ENCODE measurements at places on chromosomes 2 and 18. TPM values are rescaled to one million over a fixed set of nuclear protein-coding genes. Genes with fewer than 3 reads are reported as not detected.

The CTDSP1 gene
- 124 TPM for total RNA-seq

The MARCHF4 gene
- total RNA-seq = 0.13 TPM

DNA sequence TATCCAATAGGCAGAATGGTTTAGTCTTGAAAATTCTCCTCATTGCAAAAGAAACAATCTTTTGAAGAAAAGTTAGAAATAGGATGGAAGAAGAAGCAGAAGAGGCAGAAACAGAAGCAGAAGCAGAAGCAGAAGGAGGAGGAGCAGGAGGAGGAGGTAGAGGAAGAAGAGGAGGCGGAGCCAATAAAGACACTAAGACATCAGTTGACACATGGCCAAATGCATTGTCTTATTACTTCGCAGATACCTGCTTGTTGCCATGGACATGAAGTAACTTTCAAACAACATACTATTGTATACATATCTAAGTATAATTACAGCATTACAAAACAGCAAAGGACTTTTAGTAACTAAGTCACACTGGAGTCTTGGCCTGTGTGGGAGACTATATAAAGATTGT, 606.3 kb downstream of the METTL4 start:
- no peaks in the 10 kb centered on the region for H3K36me3 ChIP-seq
- DNase-seq = no peak
- peaks cover 8% of the 10 kb centered on the region for H3K4me1 ChIP-seq
- no peak overlapping the region for H3K4me3 ChIP-seq

DNA sequence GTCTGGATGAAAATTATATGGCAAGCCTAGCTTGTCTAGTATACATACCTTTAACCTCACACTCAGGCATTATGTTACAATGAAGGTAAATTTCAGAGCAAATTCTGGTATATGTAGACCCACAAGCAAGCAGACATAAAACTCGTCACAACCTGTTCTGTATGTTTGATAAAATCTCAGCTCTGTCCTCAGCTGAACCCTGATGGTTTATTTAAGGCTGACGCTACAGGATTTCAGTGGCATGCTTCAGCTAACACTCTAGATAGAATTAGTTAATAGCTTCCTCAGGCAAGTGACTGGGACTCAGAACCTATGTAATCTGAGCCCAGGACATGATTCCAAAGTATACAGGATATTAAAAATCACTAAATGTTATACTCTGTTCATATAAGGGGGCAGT, 68.2 kb upstream of the MC2R start:
- H3K27me3 ChIP-seq = no peaks in the 10 kb centered on the region
- no peak overlapping the region for H3K4me3 ChIP-seq
- H3K4me1 ChIP-seq = no peaks in the 10 kb centered on the region
- H3K36me3 ChIP-seq = no peaks in the 10 kb centered on the region

DNA sequence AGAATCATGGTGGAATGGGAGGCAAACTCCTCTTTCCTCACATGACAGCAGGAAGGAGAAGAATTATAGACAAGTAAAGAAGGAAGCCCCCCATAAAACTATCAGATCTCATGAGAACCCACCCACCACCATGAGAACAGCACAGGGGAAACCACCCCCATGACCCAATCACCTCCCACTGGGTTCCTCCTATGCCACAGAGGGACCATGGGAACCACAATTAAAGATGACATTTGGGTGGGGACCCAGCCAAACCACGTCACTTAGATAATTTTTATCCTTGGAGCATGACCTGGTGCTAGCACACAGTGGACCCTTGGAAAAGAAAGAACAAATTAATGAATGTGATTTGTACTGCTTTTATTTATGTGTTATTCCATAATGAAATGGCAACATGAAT, 188.6 kb upstream of the NCKAP5 start:
- no peaks in the 10 kb centered on the region for H3K27me3 ChIP-seq
- H3K4me3 ChIP-seq = no peak overlapping the region
- H3K4me1 ChIP-seq = no peaks in the 10 kb centered on the region
- H3K36me3 ChIP-seq = no peaks in the 10 kb centered on the region
- DNase-seq = no peak

DNA sequence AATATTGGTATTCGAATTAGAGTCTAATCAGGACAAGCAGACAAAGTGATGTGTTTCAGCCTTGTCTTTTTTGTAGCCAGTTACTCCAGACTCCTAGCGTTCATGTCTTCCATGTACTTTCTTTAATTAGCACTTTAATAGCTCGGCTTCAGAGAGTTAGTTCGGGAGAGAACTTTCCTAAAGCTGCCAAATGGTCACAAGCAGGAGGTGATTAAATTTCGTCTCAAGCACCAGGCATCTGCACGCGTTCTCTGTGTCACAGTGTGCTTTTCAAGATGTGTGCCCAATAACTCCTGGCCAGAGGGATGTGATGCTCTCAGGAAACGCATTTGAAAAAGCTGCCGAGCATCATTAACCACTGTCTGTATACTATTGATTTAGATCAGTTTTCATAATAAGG, 790.8 kb downstream of the SOCS6 start:
- no peak overlapping the region for H3K4me3 ChIP-seq
- H3K36me3 ChIP-seq = no peaks in the 10 kb centered on the region
- no peaks in the 10 kb centered on the region for H3K4me1 ChIP-seq
- no peaks in the 10 kb centered on the region for H3K27me3 ChIP-seq
- H3K27ac ChIP-seq = no peak overlapping the region

The CDKL4 gene
- 1.8 TPM for total RNA-seq

DNA sequence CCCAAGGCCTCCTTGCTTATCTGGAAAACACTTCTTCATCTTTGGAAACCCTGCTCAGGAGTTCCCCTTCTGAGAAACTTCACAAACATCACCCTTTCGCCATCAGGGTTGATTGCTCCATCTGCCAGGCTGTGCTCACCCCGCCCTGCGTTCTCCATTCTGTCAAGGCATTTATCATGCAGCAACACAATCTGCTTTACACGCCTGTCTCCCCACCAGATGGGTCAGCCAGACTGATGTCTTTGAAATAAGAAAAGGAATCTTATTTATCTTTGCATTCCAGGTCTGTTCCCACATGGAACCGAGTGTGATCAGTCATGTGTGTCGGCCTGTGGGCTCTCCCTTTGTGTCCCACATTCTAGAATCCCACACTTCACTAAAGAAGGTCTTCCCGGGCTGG, 110.0 kb upstream of the ARL4C start:
- H3K27ac ChIP-seq = no peak overlapping the region
- H3K36me3 ChIP-seq = no peaks in the 10 kb centered on the region
- H3K4me3 ChIP-seq = no peak overlapping the region

DNA sequence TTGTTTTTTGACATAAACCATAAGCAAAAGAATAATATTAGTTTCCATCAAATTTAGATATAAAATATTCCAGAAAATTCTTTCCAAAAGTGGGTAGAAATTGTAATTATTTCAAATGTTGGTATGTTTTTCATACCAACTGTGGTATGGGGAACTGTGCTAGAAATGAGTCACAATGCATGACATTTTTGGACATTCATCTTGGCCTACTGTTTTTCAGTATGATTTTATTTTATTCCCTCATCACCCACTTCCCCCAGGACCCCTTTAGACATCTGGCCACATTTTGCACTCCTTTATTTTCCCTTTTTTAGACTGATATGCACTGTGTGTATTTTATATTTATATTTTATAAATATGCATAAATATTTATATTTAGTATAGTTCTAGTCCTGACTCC, 97.1 kb downstream of the DPP4 start:
- H3K27me3 ChIP-seq = no peaks in the 10 kb centered on the region
- no peaks in the 10 kb centered on the region for H3K36me3 ChIP-seq
- H3K4me3 ChIP-seq = no peak overlapping the region

The CHRNG gene
- total RNA-seq = not detected
